ENCODE measurements at places on chromosomes 2 and 18.

- DNase-seq = no peak
Observed at GRCh38 chr2:20608666-20609348, 42.1 kb downstream of the HS1BP3 start.

DNA sequence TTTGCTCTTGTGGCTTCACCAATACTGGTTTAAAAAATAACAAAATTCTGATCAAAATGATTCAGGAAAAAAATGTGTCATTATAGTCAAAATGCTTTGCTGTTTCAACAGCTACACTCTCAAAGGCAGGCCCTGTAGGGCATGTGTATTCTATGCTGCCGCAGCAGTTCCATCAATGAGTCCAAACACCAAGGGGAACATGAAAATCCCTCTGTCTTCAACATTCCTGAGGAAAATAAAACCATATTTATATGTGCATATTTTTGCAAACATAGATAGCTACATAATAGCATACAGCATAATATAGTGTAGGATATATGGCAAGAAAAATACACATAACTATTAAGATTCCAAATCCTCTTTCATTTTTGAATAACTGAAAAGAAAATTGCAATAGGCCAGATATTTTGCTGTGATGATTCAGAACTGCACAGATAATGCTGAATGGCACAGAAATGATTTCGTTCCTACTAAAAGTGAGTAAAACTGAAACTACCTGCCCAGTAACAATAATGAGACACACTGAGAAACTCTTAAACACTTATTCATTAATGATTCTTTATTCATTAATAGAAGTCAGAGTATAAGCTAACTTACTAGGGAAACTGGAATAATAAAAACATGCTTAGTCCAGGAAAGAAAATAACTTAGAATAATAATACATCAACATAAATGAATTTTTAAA lies 343.8 kb downstream of the SUCLG1 start:
- no peak for DNase-seq

- DNase-seq = no peak
Observed at GRCh38 chr2:83991992-83992391, 467.1 kb downstream of the SUCLG1 start.

- DNase-seq = no peak
Observed at GRCh38 chr2:37664231-37664643, 7.2 kb downstream of the CDC42EP3 start.

GRCh38 chr2:17791121-17791816 lies 25.0 kb upstream of the MSGN1 start:
- DNase-seq = no peak

DNA sequence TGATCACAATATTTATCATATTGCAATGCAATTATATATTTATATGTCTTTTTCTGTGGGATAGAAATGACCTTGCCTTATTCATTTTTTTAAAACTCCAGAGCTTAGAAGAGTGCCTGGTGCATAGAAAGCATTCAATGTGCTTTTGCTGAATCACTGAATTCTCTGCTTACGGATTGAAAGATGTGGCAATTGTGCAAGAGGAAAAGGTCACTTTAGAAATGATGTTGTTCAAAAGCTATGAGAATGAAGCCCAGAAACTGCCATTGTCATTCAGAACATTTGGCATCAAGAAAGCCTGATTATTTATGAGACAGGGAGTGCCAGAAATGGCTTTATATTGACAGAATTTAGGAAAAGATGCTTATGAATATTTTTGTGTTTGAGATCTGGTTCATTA lies 678.6 kb upstream of the CDH2 start:
- DNase-seq = no peak

- no peak for DNase-seq
Observed at GRCh38 chr2:61911510-61911909, 6.0 kb downstream of the COMMD1 start.

GRCh38 chr2:95106081-95106480 lies 15.5 kb downstream of the MRPS5 start:
- no peak for DNase-seq

- no peak for DNase-seq
Observed at GRCh38 chr2:8263901-8264300, 418.0 kb upstream of the ID2 start.

DNA sequence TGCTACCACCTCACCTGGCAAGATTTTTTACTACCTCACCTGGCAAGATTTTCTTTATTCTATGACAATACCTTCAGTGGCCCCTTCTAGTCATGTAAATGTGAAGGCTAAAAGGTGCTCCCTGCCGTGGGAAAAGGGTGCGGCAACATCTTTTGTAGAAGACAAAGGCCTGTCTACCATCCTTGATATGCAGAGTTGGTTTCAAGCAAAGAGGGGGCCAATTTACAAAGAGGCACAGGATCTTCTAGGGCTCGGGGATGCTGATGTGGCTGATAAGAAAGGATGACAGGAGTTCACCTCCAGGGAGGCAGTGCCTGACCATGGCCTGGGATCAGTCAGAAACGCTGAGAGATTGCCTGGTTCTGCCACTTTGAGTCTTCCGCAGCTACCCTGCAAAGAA lies 165.4 kb upstream of the SLC1A4 start:
- DNase-seq = no peak

- no peak for DNase-seq
Observed at GRCh38 chr2:2575181-2575577, 244.1 kb upstream of the MYT1L start.

DNA sequence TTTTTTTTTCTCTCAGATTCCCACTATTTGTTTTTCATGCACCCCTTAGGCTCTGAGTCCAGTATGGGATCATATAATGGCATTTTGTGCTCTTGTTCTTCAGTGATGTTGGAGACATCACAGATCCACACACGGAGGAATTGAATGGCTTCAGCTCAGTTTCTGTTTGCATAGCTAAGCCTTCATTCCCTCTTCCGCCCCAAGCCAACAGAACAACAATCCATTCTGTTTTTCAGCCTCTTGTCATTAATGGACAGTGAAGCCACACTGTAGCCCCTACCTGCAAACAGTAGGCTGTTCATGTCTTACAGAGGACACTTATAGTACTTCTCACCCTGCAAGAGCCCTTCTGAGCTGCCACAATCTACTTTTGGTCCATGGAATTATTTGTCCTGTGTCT lies 64.0 kb upstream of the ZSWIM2 start:
- DNase-seq = no peak

DNA sequence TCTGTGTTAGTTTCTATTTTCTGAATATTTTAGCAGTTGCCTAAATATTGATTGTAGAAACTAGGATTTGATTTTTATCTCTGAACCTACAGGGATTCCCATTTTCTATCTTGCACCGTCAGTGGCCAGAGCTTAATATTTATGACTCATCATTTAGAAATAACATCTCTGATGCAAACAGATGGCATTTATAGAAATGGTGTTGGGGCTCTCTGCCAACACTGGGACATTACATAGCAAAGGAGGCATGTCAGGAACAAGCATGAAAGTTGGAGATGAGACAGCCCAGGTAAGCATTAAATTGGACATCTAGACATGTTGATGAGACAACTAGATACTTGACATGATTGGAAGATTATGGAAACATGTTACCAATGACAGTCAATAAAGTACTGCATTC lies 165.3 kb upstream of the SYT4 start:
- DNase-seq = no peak

DNA sequence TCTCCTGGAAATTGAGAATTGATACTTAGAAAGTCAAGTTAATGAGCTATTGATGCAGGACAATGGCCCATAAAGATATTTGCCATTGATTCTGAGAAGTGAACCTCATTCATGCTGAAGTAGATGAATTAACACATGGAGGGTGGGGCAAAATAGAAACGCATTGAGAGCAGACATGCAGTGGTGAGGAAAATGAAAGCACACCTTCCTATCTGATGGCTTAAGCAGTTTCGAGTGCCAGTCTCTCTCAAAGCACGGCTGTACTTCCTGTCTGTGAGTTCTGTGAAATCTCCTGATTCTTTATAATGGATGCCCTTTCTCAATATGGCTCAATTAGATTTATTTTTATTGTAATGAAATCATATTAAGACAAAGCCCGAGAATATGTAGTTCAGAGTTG lies 247.0 kb downstream of the TMX3 start:
- DNase-seq = no peak

DNA sequence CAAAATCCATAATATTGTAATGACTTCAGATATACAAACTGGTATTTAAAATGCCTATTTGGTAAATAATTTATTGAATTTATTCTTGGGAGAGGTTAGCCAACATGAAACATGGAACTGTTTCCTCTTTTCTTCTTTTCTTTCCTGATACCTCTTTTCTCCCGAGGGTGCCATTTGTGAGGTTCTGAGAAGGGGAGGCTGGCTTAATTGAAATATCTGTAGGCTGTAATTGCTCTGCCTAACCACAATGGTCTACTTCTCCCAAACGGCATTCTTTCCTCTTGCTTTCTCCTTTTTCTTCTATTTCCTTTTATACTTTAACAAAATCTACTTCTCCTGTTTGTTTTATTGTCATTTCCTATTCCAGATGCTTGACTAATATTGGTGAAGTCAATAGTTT lies 114.9 kb downstream of the TCF4 start:
- no peak for DNase-seq

- no peak for DNase-seq
Observed at GRCh38 chr18:21915546-21915945, 175.0 kb downstream of the MIB1 start.

DNA sequence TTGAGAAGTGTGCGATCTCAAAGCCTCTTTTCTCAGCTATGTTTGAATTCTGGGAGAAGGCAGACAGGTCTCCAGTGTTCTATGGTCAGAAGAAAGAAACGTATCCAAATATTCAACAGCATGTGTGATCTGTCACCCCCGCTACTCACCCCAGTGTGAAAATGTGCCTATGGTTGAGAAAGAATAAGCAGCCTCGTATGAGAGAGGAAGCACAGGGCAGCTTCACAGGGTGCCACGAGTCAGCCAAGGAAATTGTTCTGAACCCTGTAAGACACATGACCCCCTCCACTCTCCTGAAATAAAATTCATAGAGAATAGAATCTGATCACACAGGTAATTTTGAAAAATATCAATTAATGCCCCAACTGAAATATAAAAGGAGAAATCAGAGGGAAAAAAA lies 8.0 kb upstream of the SF3B1 start:
- DNase-seq = no peak

GRCh38 chr2:226130192-226130591 lies 669.4 kb downstream of the IRS1 start:
- DNase-seq = no peak

DNA sequence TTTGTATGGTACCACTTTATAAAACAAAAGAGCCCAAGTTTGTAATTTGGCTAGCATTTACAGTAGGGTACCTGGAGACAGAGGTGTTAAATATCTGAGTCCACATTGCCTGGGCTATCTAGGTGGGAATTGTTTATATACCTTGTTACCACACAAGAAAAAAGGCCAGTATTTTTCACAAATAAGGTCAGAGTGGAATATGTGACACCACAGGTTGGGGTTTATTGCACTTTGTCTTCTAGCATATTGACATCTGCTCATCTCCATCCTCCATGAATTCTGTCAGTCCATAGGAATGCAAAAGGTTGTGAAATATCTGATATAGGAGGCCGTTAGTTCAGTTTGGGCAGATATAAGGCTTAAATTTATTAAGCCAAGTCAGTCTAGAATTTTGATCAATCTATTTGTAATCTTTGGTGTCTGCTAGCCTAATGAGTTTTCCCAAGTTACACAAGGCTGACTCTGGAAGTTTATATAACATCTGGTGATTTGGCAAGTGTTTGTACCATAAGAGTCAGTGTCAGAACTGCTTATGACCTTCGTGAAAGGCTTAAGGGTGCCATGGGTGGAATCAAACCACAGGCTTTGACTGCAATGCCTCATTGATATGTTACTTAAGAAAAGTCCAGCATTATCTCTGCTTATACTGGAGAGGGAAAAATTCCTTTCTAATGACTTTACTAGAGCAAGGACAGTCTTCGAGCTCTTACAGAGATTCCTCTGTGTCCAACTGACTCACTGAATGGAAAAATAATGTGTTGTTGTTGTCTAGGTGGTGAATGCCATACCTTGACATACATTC lies 11.3 kb upstream of the DPP4 start:
- peak; percentile 90 for DNase-seq

GRCh38 chr2:102386004-102386403 lies 30.4 kb downstream of the IL18R1 start:
- no peak for DNase-seq

GRCh38 chr18:80213182-80213581 lies 34.1 kb downstream of the PARD6G start:
- DNase-seq = no peak

DNA sequence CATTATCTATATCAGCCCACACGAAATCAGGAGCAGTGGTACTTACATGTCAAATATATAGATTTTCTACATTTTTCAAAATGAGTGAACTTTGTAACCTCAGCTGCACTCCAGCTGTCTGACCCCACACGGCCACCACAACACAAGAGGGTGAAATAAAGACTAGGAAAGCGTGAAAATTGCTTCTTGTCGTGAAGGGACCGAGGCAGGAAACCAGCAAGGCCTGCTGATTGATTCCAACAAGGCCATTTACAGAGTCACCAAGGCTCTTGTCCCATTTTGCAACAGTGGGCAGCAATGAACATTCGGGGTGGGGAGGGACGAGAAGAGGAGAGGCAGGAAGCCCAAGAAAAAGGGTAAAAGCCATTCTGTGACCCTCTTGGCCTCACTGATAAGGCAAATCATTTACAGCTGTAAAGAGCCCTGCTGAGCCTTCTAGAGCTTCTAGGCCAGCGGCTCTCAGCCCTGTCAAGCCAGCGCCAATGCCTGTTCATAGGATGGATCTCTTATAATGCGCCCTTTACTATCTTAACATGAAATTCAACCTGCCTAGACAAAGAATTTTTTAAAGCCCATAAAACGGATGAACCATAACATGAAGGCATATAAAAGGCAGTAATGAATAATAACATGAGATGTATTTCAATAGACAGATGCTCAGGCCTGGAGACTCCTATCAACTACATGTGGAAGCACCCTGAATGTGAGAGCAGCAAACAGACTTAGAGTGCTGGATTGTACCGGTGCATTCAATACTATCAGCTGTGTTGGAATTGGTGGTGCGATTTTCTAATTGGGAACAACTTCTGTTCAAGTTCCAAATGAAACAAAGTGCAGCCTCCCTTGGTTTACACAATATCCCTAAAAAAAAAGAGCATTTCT lies 269.0 kb downstream of the CDCA7 start:
- DNase-seq = no peak

DNA sequence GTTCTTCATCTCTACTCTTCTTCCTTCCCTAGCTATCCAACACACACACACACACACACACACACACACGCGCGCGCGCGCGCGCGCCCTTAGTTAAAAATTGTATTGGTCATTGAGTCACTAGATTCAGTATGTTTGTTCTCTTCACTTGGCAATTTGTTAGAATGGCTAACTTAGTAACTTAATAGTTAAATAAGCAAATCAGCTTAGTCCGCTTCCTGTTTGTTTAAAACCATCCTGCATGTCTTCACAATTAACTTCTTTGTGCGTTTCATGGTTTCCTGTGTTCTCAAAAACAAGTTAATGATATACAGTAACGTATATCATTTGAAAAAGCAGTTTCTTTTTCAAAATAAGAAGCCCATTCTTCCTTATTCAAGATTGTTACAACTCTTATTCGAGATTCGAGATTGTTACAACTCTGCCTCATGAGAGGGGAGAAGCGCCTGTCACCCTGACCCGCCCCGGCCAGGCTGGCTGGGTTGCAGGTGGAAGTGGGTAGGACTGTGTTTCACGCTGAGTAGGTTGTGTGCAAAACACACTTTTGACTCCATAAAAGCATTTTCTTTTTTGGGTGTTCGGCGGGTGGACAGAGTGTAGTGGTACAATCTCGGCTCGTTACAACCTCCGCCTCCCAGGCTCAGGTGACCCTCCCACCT lies 9.5 kb upstream of the CNNM3 start:
- no peak for DNase-seq
